ENCODE measurements at places on chromosomes 7 and 10.

DNA sequence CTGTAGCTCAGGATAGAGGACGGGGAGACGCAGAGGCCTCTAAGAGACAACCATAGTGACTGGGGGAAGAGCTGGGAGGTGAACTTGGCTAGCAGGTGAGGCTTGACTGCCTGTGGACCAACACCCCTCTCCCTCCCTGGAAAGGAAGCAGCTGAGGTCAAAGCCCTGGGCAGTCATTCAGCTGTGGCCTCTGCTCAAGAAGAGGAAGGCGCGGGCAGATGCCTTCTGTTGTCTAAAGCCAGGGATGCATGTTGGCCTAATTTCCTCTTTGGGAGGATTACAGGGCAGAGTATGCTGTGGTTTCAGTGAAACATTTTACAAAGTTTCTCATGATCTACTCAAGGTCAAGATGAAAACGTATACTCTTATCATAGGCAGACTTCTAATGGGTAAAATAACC lies 327.1 kb downstream of the PRPF18 start:
- no peak for DNase-seq

DNA sequence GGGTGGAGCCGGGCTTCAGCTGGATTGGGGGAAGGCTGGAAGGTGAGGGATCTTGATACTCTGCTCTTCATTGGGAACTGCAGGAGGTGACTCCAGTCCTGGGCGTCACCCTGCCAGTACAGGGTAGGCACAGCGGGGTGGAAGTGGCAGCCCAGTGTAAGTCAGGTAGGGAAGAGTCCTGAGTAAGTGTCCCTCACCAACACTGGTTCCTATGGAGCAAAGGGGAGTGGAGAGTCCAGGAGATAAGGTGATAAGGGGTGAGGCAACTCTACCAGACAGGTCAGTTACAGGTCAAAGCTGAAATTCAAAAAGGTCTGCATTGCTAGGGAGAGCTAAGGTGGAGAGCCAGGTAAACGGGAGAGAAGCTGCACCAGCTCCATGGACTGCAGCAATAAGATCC lies 145.6 kb upstream of the NFE2L3 start:
- no peak for DNase-seq

- DNase-seq: peak; percentile 69
These were observed 27.1 kb upstream of the PRKCQ start for GRCh38 chr10:6607182-6607581.

GRCh38 chr7:21011153-21011552 lies 224.5 kb upstream of the SP8 start:
- no peak for DNase-seq

- DNase-seq: no peak
These were observed 98.9 kb downstream of the MTPN start for GRCh38 chr7:135878284-135878683.

- DNase-seq: peak; percentile 50
These were observed 193.8 kb upstream of the CCDC6 start for GRCh38 chr10:60099998-60100747.

- no peak for DNase-seq
These were observed 49.3 kb downstream of the CFAP46 start for GRCh38 chr10:132893090-132893489.

GRCh38 chr10:95788830-95789229 lies 32.9 kb downstream of the ENTPD1 start:
- DNase-seq: no peak

GRCh38 chr10:45433716-45434469 lies 59.9 kb downstream of the ALOX5 start:
- peak; percentile 15 for DNase-seq

DNA sequence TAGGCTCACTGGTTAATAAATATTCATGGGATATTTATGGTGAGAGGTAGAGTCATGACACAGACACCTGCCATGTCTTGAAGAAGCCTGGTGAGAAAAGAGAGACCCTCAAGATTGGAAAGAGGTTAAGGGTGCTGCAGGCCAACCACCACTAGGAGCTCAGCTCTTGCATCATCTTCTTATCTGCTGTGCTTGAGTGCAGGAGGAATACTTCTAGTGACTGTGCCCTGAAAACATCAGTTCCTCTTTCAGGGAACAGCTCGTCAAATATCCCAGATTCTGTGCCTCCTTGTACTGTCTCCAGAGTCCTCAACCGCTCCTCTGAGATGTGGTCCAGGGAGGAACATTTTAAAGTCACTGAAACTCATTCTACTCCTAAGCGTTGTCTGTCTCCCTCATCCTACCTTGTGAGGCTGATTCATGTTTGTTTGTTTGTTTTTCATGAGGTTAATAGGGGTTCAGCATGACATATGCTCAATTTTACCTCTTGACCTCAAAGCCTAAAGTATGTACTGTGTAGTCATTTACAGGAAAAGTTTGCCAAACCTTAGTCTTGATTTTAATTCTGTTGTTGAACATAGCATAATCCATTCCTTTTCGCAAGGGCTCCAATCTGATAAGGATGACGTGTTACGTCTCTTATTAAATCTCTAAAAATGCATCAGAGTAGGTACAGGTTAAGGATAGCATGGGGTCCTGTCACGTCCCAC lies 293.1 kb downstream of the C7orf25 start:
- DNase-seq: no peak

DNA sequence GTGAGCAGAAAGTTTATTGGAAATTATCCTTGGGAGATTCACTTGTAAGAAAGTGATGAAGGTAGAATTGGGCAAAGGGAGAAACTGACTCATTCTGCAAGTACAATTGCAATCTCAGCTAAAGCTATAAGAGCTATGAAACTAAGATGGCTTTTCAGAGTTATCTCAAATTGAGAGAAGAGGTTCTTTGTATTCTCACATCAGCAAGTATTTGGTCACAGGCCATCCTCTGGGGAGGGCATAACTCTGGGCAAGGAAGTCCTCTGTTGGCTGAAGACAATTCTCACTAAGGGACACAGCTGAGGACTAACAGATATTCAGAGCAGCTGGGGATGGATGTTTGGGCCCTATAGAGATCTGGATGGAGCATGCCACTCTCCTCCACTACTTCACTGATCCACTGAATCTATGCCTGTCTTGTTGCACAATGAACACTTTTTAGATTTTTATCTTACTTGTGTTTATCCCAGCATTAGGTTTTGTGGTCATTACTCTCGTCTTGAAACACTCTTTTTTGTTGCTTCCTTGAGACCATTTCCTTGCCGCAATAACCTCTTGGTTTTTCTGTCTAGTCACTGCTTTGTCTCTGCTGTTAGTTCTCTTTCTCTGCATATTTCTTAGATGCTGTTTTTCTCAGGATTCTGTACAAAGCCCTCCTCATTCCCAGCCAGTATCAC lies 115.1 kb downstream of the GNAI1 start:
- DNase-seq: no peak

Data from CD4-positive, alpha-beta T cell treated with Interleukin-12 subunit alpha and Interleukin-12 subunit beta, for 1 hour (primary cell).